ENCODE measurements at places on chromosomes 16 and 17.

- DNase-seq, result no peak
These were observed 13.7 kb downstream of the GUCY2D start for GRCh38 chr17:8015957-8016631.

DNA sequence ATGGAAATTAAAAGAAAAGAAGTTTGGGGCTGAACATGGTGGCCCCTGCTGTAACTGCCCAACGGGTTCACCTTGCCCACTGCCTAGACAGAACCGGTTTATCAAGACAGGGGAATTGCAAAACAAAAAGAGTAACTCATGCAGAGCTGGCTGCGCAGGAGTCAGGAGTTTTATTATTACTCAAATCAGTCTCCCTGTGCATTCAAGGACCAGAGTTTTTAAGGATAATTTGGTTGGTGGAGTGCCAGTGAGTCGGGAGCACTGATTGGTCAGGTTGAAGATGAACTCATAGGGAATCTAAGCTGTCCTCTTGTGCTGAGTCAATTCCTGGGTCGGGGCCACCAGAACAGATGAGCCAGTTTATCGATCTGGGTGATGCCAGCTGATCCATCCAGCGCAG, 4.4 kb upstream of the SCPEP1 start:
- DNase-seq, result no peak

- DNase-seq, result no peak
These were observed 42.1 kb upstream of the RPH3AL start for GRCh38 chr17:394718-395095.

- no peak for DNase-seq
These were observed 17.4 kb upstream of the NGFR start for GRCh38 chr17:49477709-49478108.

GRCh38 chr17:42312285-42313130, 24.2 kb downstream of the STAT5A start:
- DNase-seq, result no peak

DNA sequence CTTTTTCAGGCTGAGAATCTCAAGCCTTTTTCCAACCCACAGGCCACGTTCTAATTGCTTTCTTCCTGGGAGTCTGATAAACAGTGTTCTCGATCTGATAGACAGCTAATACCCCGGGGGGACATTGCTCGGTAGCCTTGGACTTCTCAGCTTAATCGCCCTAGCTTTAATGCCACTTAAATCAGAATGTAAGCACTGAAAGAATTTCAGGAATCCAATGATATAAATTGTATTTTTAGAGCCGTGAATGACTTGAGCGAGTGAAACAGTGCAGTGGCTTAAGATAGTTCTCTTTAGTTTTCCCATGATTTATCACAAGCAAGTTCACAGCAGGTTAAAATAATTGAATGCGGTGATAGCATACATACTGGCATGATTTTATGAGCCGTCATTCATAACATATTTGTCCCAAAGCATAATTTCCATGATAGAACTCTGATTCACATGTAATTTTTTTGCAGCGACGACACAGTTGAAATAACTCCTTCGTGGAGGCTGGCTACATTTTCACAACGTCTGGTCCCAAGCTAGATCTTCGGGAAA, 116.1 kb upstream of the MYOCD start:
- DNase-seq, result no peak

GRCh38 chr16:50761267-50761666, 19.4 kb downstream of the CYLD start:
- DNase-seq, result no peak

GRCh38 chr17:49924116-49924515, 44.9 kb upstream of the DLX4 start:
- no peak for DNase-seq

- no peak for DNase-seq
These were observed 36.2 kb upstream of the CLEC3A start for GRCh38 chr16:77986011-77986740.

GRCh38 chr17:27793168-27793905, 7.0 kb downstream of the NOS2 start:
- DNase-seq, result no peak

DNA sequence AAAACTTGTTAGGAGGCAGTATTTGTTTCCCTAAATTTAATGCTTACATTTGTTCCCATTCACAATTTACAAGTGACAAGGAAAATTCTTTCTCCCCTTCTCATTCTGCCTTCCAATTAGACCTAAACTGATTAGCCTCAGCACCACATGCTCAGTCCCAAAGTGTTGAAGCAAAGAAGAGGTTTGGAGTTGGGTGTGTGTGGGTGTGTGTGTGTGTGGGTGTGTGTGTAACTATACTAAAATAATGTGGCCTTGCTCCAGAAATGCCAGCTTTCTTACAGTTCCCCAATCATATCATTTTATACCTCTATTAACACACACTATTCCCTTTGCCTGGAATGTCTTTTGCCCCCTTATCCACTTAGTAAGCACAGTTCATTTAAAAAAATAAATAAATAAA, 6.9 kb upstream of the UTP6 start:
- DNase-seq, result no peak

DNA sequence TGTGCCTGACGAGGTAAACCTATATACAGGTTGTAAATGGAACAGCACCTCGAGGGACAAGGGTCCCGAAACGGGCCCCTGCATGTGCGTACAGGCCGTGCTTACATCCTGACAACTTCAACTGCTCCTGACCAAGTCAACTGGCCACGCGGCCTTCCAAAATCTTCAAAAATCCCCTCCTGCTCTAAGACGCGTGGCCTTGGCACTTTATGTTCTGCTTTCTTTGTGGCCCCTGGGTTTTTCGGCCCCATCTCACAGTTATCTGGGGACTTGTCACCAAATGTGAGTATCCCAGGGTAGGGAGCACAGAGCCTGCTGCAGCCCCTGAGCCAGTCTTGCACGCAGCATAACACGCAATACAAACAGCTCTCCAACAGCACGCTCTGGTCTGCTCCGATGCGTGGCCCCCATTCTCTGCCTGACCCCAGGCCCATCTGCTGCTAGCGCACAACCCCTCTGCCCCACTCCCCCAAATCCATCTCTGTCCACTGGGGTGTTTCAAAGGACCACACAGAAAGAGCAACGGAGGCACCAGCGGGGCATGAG, 659 bp downstream of the RPH3AL start:
- no peak for DNase-seq
